Trophoblast cell (in vitro differentiated cells and primary cell): ENCODE measurements at places on chromosomes 3 and 15.

GRCh38 chr15:66943456-66944095 lies 121.8 kb upstream of the SMAD3 start:
- DNase-seq: peak; percentile 53

DNA sequence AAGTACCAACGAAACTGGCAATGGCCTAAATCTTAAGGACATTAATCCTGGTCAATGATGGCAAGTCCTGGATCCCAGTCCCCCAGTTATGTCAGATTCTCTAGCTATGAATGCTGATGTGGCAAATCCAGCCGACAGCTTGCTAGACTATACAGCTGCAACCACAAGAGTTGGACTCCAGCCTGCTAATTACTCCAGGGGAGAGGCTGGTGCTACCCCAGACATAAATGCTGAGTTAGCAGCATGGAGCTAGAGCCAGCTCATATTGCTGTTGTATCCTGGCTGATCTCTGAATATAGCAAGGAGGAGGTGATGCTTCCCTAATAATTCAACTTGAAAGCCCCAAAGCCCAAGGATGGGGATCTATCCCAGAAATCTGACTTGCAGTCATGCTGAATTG lies 207.1 kb downstream of the LRRN1 start:
- DNase-seq: no peak

DNA sequence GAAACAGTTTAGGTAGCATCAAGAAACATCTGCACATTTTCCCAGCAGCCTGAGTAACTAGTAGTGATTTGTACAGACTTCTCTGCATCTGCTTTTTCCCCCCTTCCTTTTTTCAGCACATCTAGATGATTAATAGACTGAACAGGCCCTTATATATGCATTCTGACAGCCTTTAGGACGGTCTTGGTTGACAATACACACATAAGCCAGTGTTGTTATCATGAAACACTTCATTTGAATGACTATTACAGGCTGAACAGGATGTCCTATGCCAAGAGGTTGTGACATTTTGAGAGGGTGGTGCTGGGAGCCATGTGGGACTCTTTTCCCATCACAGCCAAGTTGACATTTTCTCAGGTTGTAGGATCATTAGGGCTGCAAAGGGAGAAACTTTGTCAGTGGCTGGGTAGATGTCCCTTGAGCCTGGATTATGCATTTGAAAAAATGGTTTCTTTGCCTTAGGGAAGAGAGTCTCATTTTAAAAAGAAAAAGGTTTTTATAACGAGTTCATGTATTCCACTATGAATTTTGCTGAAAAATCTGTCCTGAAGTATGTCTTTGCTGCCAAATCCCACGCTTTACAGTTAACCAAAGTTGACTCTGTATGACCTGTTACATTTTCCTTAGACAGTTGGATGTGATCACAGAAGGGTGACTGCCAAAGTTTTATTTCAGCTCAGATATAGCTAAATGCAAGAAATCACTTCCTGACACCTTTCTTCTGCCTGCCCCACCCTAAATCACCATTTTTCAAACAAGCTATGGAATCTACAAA lies 73.7 kb downstream of the FILIP1L start:
- no peak for DNase-seq

DNA sequence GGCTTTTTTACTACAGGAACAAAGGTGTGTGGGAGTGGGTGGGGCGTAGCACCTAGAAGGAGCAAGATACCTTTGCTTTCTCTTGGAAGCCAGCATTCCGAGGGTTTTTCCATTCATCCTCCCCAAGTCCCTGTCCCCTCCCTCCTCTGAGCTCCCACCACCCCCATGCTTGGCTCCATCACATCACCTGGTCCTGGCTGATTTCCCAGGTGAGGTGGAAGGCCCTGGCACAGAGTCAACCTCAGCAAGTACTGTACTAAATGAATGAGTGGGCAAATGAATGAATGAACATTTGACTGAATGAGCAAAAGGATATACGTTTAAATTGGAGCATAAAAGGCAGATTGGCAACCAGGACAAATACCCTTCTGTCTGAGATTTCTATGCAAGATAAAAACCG lies 45.4 kb downstream of the DZIP1L start:
- DNase-seq: no peak

DNA sequence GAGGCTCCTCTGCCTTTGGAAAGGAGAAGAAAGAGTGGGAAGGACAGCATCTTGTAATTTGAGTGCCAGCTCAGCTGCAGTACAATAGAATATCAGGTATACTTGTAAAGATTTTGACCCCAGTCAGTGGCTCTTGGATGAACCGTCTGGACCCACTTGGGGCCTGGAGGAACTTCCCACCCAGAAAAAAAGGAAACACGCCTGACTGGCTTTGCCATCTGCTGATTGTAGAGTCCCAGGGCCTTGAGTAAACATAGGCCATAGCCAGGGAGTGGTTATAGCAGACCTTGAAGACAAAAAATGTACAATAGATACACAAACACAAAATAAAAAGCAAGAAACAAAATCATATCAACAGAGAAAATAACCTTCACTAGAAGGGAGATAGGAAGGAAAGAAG lies 112.1 kb downstream of the GOLIM4 start:
- DNase-seq: no peak

DNA sequence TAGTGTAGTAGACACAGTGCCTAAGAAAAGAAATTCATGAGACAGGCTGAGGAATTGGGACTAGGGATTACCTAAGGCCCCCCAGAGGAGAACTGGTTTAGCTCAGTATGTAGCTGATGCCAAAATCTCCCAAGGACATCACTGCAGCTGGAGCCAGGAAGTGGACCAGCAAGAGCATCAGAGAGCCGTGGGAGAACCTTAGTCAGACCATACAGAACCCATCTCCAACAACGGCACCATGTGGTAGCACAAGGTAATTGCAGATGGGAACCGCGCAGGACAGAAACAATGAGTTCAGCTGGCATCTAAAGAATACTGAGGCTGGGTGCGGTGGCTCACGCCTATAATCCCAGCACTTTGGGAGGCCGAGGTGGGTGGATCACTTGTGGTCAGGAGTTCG lies 81.7 kb downstream of the WNT5A start:
- peak; percentile 88 for DNase-seq
